ENCODE measurements at places on chromosomes 3 and 15. TPM values are rescaled to one million over a fixed set of nuclear protein-coding genes. Genes with fewer than 3 reads are reported as not detected.

GRCh38 chr3:4416961-4417360 lies 50.1 kb downstream of the SUMF1 start:
- no peaks in the 10 kb centered on the region for H3K27me3 ChIP-seq
- no peaks in the 10 kb centered on the region for H3K36me3 ChIP-seq
- no peak overlapping the region for H3K4me3 ChIP-seq
- H3K27ac ChIP-seq = peak overlapping the region; percentile 44
- peaks cover 31% of the 10 kb centered on the region for H3K4me1 ChIP-seq

DNA sequence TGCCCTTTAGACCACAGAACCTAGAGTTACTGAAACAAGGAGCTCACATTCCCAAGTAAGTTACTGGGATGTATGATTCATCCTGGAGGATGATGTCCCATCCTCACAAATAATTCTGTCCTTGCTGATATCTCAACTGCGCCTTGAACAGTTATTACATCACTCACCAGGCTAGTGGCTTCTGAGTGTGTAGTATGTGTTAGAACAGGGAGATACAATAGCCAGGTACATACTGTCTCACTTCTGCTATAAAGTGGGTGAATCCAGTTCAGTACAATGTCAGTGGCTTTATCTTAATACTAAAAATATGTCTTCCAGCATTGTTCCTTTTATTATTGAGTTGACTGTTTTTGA lies 483.2 kb upstream of the FRG2C start:
- no peaks in the 10 kb centered on the region for H3K36me3 ChIP-seq
- DNase-seq = no peak
- H3K27ac ChIP-seq = no peak overlapping the region

- no peaks in the 10 kb centered on the region for H3K27me3 ChIP-seq
- H3K36me3 ChIP-seq = no peaks in the 10 kb centered on the region
- no peaks in the 10 kb centered on the region for H3K4me1 ChIP-seq
- no peak overlapping the region for H3K4me3 ChIP-seq
- peak; percentile 31 for DNase-seq
- no peak overlapping the region for H3K27ac ChIP-seq
Observed at GRCh38 chr3:159322322-159322939, 520.6 kb downstream of the MFSD1 start.

DNA sequence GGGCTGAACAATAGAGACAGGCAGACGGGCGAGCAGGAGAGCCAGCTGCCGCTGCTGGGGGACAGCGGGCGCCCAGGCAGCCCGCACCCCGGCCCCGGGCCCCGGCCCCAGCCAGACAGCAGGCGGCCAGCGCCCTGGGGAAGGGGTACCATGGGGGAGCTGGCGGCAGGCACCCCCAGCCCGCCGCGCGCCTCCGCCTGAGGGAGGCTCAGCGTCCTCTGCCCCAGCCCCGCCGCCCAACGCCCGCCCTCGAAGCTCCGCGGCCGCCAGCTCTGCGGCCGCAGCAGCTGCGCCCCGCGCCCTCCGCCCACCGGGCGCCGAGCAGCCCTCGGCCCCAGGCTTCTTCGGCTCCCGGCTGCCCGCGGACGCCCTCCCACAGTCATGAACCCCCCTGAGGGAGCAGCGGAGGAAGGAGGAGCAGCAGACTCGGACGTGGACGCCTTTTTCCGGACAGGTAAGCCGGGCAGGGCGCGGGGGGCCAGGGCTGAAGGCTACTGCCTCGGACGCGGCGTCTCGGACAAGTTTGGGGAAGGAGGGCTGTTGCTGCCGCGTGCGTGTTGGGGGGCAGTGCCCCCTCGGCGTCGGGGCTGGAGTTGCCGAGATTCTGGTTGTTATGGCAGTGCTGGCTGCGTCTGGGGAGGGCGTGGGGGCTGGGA lies 41.6 kb upstream of the ROPN1 start:
- H3K4me3 ChIP-seq = peak within 1 kb of the TSS; percentile 90
- H3K36me3 ChIP-seq = no peaks in the 10 kb centered on the region
- peak; percentile 53 for DNase-seq

TRANK1 gene
- total RNA-seq = 10.3 TPM

DNA sequence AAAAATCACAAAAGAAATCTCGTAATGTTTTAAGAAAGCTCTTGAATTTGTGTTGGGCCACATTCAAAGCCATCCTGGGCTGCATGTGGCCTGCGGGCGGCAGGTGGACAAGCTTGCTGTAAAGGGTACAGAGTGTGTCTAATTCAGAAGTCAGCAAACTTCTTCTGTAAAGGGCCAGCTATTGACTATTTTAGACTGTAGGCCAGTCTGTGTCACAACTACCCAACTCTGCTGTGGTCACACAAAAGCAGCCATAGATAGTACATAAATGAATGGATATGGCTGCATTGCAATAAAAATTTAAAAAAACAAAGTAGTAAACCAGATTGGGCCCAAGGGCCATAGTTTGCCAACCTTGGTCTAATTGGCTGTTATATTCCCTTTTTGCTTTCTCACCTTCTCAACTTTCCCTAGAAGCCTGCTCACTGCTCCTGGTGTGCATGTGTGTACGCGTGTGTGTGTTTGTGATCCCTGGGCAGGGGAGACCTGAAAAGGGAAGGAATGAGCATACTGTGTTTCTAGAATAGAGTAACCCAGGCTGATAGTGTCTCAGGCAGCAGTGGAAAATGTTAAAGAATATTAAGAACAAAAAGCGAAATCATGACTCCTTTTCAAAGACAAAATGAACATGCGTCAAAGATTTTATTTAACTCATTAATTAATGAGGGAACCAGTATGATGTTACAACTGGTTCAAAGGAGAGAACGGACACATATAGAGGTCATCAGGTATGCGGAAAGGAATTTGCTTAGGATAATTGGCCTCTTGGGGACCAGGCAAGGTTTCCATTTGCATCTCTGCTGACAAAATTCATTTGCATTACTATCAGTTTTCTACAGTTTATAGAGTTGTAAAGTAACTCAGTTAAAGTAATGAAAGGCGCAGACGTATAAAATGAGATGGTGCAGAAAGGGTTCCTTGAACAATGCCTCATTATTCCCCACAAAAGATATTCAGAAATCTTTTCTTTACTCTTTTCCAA lies 248.0 kb downstream of the THSD4 start:
- H3K27ac ChIP-seq = no peak overlapping the region
- H3K4me1 ChIP-seq = no peaks in the 10 kb centered on the region
- no peaks in the 10 kb centered on the region for H3K27me3 ChIP-seq
- DNase-seq = no peak

TNFAIP8L3 gene
- total RNA-seq = 6.8 TPM

DNA sequence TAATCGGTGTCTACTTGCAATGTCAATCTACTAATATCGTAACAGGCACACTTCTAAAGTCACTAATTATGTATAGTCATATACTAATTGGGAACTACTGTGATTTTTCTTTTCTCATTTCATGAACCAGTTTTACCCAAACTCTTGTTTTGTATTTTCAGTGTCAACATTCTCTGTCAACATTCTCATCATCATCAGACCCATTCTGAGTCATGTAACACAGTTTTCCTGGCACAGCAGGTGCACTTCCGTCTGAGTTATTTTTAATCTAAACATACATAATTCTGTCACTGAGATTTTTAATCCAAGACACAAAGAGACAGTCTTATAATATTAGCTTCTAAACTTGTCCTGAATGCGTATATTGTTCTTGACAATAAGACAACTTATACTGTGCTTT lies 205.1 kb upstream of the EIF1B start:
- no peak for DNase-seq
- H3K27me3 ChIP-seq = no peaks in the 10 kb centered on the region
- H3K4me3 ChIP-seq = no peak overlapping the region
- no peaks in the 10 kb centered on the region for H3K36me3 ChIP-seq

- no peak overlapping the region for H3K27ac ChIP-seq
- no peaks in the 10 kb centered on the region for H3K36me3 ChIP-seq
- H3K27me3 ChIP-seq = 0 out of 2 replicates have a peak, but pooled peaks cover 4% of the 10 kb centered on the region
- no peak overlapping the region for H3K4me3 ChIP-seq
- H3K4me1 ChIP-seq = no peaks in the 10 kb centered on the region
- DNase-seq = no peak
Observed at GRCh38 chr15:94182883-94183282, 48.5 kb upstream of the MCTP2 start.

C3orf70 gene
- not detected for total RNA-seq

DNA sequence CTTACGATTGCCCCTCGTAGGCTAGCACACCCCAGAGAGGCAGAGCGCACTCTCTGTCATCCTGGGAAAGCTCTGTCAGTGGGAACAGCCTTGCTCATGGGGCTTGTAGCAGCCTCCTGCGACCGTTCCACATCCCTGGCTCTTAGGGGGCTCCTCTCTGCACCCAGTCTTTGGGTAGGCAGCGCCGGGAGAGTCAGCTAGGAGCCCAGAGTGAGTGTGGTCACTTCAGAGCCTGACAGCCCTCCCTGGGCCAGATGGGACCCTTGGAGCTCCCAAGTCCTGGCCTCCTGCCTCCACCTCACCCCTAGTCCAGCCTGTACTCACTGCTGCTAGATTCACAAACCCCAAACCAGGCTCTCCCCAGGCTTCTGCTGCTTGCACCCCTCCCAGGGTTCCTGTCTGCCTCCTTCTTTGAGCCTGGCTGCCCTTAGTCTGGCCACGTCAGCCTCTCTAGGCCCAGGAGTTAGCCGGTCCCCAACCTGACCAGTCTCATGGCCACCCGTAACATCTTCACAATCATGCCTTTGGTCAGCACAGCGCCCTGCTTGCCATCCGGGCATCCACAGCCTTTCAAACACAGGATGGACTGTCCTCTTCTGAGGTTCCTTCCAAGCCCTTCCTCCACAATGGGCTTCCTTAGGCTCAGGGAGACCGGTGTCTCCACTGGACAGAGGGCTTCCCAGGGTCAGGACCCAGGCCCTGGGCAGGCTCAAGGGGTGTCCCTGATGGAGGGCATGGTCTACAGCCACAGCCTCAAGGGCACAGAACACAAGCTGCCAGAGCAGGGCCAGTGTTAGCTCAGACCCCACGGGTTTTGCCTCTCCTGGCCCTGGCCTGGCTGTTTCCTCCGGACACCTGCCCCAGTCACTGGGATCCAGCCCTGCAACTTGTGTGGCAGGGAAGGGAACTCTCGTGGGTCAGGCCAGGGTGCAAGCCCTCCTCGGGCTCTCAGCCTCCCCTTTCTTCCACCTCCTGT lies 4.6 kb downstream of the ACSBG1 start:
- DNase-seq = no peak
- no peak overlapping the region for H3K4me3 ChIP-seq
- 0 out of 2 replicates have a peak, but pooled peaks cover 4% of the 10 kb centered on the region for H3K4me1 ChIP-seq
- peaks cover 11% of the 10 kb centered on the region for H3K27me3 ChIP-seq

DNA sequence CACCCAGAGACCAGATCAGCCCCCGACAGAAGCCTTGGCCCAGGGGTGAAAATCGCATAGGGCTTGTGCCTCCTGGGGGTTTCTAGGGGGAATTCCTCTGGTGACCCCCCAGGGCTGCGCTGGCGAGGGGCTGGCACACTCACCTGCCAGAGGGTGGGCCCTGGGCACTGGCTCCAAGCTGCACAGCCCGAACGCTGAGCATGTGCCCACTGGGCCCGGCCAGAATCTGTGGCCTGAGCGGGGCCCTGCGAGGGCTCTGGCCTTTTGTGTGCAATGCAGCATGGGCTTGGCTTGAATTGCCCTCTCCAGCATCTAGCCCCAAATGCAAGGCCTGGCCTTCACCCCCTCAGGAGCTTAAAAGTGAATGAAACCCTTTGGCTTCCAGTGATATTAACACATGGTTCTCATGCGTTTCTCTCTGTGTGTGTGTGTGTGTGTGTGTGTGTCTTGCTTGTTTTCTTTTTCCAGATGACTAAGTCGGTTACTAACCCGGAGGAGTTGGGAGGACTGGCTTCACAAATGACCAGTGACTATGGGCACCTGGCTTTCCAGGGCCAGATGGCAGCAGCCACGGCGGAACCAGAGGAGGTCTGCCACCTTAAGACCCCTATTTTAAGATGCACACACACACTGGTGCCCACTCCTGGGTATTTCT lies 259.1 kb upstream of the TPM1 start:
- no peak overlapping the region for H3K27ac ChIP-seq
- no peaks in the 10 kb centered on the region for H3K27me3 ChIP-seq
- no peak overlapping the region for H3K4me3 ChIP-seq

DNA sequence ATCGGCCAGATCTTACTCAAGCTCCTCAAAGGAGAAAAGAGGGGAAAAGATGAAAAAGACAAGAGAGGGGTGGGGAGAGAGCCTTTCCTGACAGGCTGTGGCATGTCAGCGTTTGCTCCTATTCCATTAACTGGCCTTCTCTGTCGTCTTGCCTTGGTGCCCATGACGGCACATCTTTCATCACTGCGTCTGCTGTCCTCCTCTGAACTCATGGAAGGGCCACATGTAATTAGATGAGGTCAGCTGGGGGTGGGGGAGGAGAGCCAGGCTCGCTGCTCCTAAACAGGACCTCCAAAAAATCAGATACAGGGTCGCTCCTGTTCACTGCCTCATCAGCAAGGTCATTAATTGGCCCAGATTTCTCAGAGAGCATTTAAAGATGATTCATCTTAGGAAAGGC lies 49.7 kb downstream of the LRTM1 start:
- H3K36me3 ChIP-seq = no peaks in the 10 kb centered on the region
- peaks cover 42% of the 10 kb centered on the region for H3K4me1 ChIP-seq
- no peak overlapping the region for H3K4me3 ChIP-seq
- peak overlapping the region; percentile 69 for H3K27ac ChIP-seq

DNA sequence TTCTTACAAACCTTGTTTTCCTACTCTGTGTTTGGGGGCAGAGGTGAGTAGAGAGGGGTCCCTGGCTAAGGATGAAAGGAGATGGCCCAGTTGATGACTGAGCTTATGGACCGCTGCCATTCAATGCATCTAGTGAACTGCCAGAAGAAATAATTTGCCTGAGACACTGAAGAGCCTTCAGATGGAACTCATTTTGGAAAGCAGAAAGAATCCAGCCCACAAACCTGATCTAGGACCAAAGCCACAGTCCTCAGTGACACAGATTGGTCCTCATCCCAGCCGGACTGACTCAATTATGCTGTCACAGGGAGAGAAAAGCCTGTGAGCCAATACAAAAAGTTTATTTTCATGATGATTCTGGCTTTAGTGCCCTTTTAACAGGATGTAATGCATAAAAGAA lies 82.7 kb downstream of the CD47 start:
- peak; percentile 46 for DNase-seq
- no peaks in the 10 kb centered on the region for H3K27me3 ChIP-seq
- H3K27ac ChIP-seq = no peak overlapping the region

NEK10 gene
- total RNA-seq = 9.5 TPM

DNA sequence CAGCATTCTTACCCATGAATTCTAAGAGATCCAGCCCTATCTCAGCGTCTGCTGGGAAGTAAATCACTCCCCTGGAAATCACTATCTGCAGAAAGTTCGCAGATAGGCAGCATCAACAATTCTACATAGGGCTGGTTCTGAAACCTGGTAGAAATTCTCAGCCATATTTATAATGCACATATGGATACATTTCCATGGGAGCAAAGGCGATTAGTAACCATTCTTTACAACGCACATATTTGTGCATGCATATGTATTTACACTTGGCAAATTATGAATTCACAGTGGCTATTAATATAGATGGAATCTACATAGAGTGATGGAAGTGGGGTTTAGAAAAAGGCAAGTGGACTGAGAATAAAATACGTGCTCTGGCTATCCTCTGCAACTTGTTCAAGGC lies 128.0 kb upstream of the FOXB1 start:
- H3K27ac ChIP-seq = no peak overlapping the region
- DNase-seq = no peak
- H3K4me1 ChIP-seq = peaks cover 5% of the 10 kb centered on the region
- H3K36me3 ChIP-seq = no peaks in the 10 kb centered on the region
- peaks cover 31% of the 10 kb centered on the region for H3K27me3 ChIP-seq

Measured in GM23248 (cell line).